ENCODE measurements at places on chromosomes 11 and 22. TPM values are rescaled to one million over a fixed set of nuclear protein-coding genes. Genes with fewer than 3 reads are reported as not detected.
A peak's percentile ranks its signal among the peaks of the same experiment; 100 is the strongest.

Gene NDUFS8
- 496 TPM for polyA plus RNA-seq

Gene HEPACAM
- 0.22 TPM for polyA plus RNA-seq

Gene TMPRSS6
- polyA plus RNA-seq: not detected

Gene ANKRD49
- polyA plus RNA-seq: 7.8 TPM

Gene ARHGEF17
- 44.3 TPM for polyA plus RNA-seq

Gene SLC22A12
- not detected for polyA plus RNA-seq

DNA sequence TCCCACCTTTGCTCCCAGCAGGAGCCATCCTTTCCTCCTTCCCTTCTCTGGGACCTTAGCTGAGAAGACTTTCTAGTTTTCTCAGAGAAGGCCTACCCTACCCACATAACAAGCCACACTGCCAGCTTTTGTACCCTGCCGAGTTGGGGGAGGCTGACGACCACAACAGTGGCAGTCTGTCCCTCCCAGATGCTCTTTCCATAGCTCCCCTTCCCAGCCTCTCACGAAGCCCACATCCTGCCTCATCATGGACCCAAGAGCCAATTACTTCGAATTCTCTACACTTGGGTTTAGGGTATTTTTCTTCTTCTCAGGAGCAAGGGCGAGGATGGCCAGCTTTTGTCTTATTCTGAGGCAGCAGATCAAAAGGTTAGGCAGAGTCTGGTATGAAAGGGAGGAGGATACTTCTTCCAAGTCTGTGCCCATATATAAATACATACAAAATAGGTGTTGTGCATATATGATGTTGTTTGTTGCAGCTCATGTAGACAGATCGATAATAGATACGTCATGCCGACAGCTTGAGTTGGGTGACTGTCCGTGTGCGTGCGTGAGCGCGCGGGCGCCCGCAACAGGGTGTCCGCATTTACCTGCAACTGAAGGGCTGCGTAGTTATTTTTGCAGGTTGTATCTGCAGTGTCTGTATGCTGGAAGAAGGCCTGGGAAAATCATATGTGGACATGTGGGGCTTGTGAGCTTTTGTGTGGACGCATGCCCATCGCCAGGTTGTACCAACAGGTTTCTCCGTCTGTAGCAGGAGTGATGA, 846 bp upstream of the NRGN start:
- no peak for DNase-seq

DNA sequence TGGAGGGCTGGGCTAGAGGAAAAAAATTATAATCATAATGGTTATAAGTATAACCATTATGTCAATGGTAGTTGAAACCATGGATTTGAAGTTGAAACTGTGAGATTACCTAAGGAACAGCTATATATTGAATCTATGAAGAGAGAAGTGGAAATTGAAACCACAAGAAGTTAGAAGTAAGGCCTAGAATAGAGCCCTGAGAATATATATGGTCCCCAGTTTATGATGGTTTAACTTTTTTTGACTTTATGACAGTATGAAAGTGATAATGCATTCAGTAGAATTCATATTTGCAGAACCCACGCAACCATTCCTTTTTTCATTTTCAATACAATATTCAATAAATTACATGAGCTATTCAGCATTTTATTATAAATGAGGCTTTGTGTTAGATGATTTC, 15.0 kb downstream of the AASDHPPT start:
- DNase-seq: no peak

GRCh38 chr22:20955548-20955947, 11.5 kb upstream of the AIFM3 start:
- DNase-seq: no peak

DNA sequence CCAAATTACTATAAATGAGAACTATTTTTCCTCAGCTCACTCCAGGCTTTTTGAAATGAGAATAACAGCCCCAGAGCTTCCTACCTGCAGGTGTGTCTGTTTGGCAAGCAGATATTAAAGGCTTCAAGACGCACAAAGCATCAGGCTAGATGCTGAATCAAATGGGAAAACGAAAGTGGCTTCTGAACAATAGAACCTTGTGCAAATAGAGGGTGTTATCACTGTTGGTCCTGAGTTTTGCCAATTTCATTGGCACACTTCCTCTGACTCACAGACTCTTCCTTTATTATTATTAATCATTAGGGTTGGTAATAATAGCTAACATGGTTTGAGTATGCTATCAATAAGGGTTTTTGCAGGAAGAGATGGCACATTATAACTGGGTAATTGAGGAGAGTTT, 13.4 kb downstream of the SYT13 start:
- DNase-seq: no peak

DNA sequence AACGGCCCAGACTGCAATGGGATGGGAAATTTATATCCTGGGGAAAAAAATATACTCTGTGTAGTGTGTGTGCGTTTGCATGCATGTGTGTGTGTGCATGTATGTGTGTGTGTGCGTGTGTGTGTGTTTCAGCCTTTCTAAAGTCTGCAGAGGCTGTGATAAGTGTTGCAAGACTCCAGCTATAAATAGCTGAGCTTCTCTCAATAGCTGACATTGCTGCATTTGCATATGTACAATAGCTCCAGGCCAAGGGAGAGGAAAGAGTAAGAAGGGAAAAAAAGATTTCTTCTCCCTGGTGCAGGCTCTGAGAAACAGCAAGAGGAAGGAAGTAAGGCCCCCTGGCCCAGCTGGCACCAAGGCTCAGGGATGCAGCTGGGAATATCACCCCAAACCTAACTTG, 483.0 kb downstream of the MN1 start:
- peak; percentile 46 for DNase-seq

GRCh38 chr22:26170795-26171580, 1.7 kb downstream of the SEZ6L start:
- peak; percentile 5 for DNase-seq

DNA sequence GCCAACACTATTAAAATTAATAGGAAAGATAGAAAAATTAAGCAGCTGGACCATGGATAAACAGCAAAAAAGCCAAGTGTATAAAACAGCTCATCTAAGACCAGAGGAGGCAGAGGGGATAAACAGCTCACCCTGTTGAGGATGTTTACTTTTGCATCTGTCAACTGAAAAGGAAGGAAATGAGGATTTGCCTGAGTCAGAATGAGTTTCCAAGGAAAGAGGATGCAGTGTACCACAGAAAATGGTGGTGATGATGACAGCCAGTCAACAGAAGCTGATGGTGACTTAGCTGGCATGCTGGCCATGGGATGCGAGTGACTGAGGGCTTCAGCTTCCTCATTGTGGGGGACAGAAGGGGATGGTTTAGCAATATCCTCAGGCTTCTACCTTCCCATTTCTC, 183.5 kb downstream of the KIRREL3 start:
- DNase-seq: no peak

GRCh38 chr11:20021771-20022362, 138.4 kb downstream of the DBX1 start:
- DNase-seq: no peak

DNA sequence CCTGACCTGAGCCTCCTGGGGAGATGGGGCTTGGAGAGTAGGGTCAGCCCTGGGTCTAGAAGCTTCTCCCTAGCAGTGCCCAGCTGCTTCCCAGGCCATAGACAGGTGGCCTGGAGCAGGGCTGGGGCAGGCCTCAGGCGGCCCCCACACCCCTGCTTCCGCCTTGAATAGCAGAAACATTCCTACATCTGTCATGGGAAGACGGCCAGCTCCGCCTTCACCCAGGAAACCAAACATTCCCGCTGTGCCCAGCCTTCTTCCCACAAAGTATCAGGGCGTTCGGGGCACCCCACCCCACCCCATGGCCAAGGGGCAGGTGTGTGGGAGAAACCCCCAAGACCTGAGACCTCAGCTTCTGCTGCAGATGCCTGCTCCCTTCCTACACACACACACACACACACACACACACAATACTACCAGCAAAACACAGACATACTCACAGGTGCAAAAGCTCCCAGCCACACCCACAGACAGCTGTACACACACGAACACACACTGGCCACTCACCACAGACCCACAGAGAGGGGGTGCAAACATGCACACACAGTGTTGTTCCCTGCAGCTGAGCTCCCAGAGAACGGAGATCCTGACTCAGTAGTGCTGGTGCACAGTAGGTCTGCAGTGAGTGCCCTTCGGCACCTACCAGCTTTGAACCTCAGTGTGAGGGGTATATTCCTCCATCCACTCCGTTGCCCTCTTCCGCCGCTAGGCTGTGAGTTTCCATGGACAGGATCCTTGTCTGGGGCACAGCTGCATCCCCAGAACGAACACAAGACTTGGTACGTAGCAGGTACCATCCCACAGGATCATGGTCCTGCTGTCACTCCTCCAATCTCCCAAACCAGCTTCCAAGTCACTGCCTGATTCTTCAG, 37.4 kb downstream of the PDGFB start:
- DNase-seq: no peak

DNA sequence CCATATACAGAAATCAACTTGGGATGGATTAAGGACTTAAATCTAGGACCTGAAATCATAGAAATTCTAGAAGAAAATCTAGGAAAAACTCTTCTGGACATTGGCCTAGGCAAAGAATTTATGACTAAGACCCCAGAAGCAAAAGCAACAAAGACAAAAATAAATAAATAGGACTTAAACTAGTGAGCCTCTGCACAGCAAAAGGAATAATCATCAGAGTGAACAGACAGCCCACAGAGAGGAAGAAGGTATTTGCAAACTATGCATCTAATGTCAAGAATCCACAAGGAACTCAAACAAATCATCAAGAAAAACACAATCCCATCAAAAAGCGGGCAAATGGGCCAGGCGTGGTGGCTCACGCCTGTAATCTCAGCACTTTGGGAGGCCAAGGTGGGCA, 32.4 kb downstream of the TTC28 start:
- no peak for DNase-seq
